Astrocyte of the spinal cord (primary cell): ENCODE measurements at places on chromosomes 5 and 9.

- no peak for DNase-seq
Measured at GRCh38 chr5:109049565-109049964, 301.9 kb downstream of the FER start.

DNA sequence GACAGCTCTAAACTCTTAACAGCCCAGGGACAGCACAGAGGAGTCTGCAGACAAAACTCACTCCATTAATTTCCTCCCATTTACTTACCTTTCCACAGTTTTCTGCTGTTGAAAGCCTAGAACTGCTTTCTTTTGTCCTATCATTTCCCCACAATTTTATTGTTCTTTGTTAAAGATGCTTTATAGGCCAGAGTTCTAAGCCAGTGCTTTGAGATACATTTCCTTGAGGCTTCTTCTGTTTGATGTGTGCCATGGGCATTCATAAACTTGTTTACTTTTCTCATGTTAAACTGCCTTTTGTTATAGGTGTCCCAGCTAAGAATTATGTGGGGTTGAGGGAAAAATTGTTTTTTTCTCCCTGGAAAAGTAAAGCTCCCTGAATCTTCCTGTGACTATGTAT lies 25.9 kb upstream of the SUB1 start:
- DNase-seq, result no peak

GRCh38 chr5:51974834-51975233 lies 591.6 kb downstream of the ISL1 start:
- DNase-seq, result no peak

DNA sequence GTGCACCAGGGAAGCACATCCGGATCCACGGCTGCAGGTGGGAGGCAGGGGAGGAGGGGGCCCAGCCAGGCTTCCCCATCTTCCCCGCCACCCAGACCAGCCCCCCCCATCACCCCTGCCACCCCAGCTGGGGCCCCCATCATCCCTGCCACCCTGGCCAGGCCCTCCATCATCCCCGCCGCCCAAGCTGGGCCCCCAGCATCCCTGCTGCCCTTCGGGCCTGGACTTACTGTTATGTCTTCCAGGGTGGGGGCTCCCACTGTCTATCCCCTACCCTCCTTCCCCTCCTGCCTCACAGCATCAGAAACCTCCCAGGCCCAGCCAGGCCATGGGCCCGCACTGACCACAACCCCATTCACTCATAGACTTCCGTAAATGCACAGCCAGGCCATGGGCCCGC lies 27.5 kb downstream of the SLC6A18 start:
- no peak for DNase-seq

- peak; percentile 20 for DNase-seq
Measured at GRCh38 chr5:118228489-118228888, 759.9 kb downstream of the DTWD2 start.
